NCI-H2171 (cell line): ENCODE measurements at places on chromosomes 4 and X.

- no peak for DNase-seq
Observed at GRCh38 chr4:56240554-56241174, 146.6 kb downstream of the AASDH start.

- no peak for DNase-seq
Observed at GRCh38 chr4:166134285-166134684, 261.2 kb downstream of the TLL1 start.

GRCh38 chrX:66015152-66015831 lies 24.6 kb downstream of the VSIG4 start:
- no peak for DNase-seq

GRCh38 chr4:159337041-159337440 lies 234.2 kb downstream of the RAPGEF2 start:
- no peak for DNase-seq

- DNase-seq = no peak
Observed at GRCh38 chr4:111793433-111794091, 351.7 kb upstream of the FAM241A start.

- no peak for DNase-seq
Observed at GRCh38 chr4:70930530-70931256, 28.5 kb downstream of the MOB1B start.

DNA sequence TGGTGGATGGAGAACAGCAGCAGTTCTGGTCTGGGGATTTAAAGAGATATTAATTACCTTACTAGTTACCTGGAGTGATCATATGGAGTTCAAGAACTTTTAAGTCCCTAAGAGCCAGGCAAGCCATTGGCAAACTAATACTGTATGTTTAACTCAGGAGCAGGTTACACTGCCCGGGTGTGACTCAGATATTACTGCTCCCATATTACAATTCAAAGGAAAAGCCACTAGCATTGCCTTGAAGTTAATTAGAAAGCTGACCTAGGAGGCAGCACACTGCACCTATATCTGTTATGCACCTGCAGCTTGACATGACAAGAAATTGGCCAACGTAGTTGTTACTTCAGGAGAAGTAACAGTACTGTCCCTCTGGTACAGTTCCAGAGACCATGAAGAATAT lies 47.2 kb downstream of the GRK4 start:
- DNase-seq = no peak
